ENCODE measurements at places on chromosomes 3 and 15. TPM values are rescaled to one million over a fixed set of nuclear protein-coding genes. Genes with fewer than 3 reads are reported as not detected.
A peak's percentile ranks its signal among the peaks of the same experiment; 100 is the strongest.

GRCh38 chr3:123783811-123784210, 100.3 kb downstream of the MYLK start:
- no peaks in the 10 kb centered on the region for H3K4me1 ChIP-seq
- H3K27me3 ChIP-seq: no peaks in the 10 kb centered on the region
- H3K4me3 ChIP-seq: no peak overlapping the region
- H3K36me3 ChIP-seq: no peaks in the 10 kb centered on the region
- DNase-seq: no peak

DNA sequence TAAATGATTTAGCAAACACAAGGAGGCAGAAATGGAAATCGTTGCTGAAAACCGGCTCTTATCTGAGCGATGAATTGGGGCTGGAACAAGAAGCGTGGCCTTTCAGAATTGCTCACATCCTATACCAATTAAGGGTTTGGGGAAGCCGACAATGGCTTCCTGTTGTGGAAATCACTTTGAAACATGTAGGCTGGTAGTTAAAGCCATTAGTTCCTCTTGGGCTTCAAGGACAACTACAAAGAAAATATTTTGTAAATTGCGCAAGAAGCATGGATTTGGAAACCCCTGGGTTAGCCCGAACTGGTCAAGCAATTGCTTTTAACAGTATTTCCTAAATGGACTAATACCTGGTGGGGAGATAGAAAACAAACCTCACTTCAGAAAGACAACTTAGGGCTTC, 182.4 kb downstream of the ADAMTS9 start:
- H3K4me1 ChIP-seq: no peaks in the 10 kb centered on the region
- H3K27ac ChIP-seq: no peak overlapping the region
- H3K36me3 ChIP-seq: no peaks in the 10 kb centered on the region
- H3K27me3 ChIP-seq: no peaks in the 10 kb centered on the region

DNA sequence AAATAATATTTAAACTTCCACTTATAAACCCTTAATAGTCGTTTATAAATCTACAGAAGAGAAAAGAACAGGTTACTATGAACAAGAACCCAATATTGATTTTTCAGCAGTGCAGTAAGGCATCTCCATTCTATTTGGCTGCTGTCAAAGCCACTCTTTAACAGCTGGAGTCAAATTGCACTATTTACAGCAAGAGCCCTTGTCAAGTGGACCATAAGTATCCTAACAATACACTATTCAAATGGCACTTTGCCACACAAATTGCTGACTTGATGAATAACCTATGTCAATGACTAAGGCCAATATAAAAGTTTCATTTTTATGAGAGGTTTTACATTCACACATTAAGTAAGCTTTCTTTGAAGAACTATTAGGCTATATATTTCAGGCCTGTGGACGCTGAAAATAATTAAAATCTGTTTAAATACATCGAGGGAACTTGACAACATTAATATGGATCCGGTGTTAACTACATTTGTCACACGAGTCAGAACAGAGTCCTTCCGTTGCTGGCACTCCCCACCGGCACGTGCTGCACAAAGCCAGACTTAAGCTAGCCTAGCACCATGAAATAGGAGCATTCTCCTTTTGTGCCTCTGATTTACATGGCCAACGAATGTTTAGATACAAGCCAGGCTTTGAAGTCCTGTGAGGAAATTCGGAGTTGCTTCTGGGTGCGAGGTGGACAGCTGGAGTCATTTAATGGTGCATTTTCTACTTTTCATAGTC, 100.5 kb downstream of the WDR72 start:
- no peak for DNase-seq
- H3K27ac ChIP-seq: no peak overlapping the region
- no peaks in the 10 kb centered on the region for H3K27me3 ChIP-seq
- no peak overlapping the region for H3K4me3 ChIP-seq

- no peak overlapping the region for H3K4me3 ChIP-seq
- no peak overlapping the region for H3K27ac ChIP-seq
- no peak for DNase-seq
- H3K4me1 ChIP-seq: no peaks in the 10 kb centered on the region
Observed at GRCh38 chr3:16994854-16995525, 110.2 kb downstream of the PLCL2 start.

DNA sequence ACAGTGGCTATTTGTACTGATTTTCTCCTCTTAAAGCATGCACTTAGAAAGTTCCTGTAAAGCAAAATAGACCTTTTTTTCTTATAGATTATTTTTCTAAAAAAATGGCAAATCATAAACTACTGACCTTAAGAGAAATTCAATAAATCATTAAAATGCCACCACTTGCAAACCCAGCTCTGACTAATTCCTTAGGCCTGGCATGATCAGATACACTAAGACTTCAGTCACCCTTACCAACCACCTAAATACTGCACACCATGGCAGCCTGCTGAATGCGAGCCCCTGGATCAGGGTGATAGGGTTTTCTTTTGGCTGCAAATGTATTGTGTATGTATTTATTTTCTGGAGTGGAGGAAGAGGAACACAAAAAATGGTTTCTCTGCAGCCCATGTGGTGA, 370.6 kb upstream of the TBL1XR1 start:
- DNase-seq: no peak
- no peaks in the 10 kb centered on the region for H3K36me3 ChIP-seq
- H3K4me1 ChIP-seq: no peaks in the 10 kb centered on the region
- H3K27ac ChIP-seq: no peak overlapping the region

DNA sequence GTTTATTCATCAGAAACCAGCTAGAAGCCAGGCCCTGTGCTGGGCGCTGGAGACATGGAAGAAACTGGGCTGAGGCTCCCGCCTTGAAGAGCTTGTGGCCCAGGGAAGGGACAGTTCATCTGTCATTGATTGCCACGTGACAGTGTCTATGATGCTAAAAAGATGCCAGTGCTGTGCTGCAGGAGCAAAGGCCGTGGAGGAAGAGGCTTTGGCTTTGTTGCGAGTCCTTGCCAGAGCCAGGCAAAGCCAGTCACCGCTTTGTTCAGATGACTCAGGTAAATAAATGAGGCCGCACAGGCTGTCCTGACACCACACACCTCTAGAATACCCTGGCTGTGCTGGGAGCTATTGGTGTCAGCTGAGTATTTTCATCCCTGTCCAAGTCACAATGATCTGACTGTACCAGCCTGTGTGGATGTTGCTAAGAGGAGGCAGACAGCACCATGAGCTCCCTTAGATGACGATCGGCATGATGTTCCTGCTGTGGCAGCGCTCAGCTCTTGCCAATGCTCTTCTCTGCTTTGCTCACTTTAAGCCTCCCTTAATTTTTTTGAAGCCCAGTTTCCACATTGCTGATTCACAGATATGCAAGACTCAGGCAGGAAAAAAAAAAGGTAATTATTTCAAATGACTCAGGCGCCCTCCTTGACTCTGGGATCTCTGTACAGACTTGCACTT, 77.5 kb downstream of the CCNL1 start:
- no peaks in the 10 kb centered on the region for H3K36me3 ChIP-seq
- peak overlapping the region; percentile 22 for H3K4me3 ChIP-seq
- H3K27me3 ChIP-seq: no peaks in the 10 kb centered on the region
- peaks cover 11% of the 10 kb centered on the region for H3K4me1 ChIP-seq
- peak; percentile 18 for DNase-seq

DNA sequence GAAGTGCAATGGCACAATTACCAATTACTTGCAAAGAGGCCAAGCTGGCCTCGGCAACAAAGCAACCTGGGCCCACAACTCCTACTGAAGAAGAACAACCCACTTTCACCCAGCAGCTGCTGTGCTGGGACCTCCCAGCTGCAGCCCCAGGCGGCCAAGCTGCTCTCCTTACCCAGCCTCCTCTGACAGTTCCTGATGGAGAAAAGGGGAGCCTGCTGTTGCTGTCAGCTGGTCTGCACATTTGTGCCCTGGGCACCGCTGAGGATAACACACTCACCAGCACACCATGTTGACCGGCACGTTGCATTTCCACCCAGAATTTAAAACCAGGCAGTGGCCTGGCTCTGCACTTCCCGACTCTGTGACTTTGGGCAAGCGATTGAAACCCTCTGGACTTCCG, 33.6 kb downstream of the SSUH2 start:
- DNase-seq: no peak
- H3K4me3 ChIP-seq: no peak overlapping the region
- no peak overlapping the region for H3K27ac ChIP-seq
- H3K27me3 ChIP-seq: no peaks in the 10 kb centered on the region
- H3K36me3 ChIP-seq: no peaks in the 10 kb centered on the region
- no peaks in the 10 kb centered on the region for H3K4me1 ChIP-seq

COL6A5 gene
- total RNA-seq: not detected

LPCAT4 gene
- total RNA-seq: 77.1 TPM

CCDC39 gene
- not detected for total RNA-seq

EPHB1 gene
- total RNA-seq: 0.86 TPM
